ENCODE measurements at places on chromosomes 5 and 9.

DNA sequence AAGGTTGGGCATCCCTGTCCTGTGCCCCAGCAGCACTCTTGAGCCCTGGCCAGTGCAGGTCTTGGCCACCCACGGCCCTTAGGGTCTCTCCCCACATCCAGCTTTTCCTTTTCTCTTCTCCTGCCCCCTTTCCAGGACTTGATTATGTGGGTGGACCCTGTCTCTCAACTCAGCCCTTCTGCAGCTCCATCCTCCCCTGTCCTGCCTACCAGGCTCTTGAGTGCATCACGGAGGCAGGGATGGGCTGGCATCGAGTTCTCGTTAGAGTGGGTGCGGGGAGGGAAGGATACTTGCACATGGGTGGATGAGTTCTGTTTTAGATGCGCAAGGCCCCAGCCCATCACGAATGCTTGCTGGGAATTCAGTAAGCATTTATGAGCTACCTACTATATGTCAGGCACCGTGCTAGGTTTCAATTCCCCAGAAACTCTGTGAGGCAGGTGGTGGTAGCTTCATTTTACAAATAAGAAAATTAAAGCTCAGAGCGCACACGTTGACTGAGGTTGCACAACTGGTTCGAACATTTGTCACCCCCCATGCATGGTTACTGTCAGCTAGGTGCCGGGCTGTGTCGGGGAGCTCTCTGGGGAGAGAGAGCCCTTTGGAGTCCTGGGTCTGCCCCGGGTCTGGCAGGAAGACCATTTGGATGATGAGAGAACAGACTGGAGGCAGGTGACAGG is 144.6 kb upstream of the PITX1 start:
- no peak for DNase-seq

GRCh38 chr5:40678026-40678425 is 1.7 kb upstream of the PTGER4 start:
- DNase-seq: no peak

DNA sequence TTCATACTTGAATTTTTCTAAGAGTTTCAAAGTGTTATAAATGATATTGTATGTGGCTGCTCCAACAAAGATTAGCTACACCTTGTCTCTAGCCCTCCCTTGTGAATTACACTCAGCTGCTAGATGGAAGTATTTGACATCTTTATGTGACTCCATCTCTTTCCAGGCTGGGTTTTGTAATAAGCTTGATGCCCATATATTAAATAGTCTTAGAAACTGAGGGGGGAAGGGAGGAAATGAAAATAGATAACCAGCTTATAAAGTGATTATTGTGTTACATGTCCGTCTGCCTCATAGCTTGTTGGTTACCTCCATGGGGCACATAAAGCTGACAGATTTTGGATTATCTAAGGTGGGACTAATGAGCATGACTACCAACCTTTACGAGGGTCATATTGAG is 63.4 kb downstream of the CD180 start:
- no peak for DNase-seq

DNA sequence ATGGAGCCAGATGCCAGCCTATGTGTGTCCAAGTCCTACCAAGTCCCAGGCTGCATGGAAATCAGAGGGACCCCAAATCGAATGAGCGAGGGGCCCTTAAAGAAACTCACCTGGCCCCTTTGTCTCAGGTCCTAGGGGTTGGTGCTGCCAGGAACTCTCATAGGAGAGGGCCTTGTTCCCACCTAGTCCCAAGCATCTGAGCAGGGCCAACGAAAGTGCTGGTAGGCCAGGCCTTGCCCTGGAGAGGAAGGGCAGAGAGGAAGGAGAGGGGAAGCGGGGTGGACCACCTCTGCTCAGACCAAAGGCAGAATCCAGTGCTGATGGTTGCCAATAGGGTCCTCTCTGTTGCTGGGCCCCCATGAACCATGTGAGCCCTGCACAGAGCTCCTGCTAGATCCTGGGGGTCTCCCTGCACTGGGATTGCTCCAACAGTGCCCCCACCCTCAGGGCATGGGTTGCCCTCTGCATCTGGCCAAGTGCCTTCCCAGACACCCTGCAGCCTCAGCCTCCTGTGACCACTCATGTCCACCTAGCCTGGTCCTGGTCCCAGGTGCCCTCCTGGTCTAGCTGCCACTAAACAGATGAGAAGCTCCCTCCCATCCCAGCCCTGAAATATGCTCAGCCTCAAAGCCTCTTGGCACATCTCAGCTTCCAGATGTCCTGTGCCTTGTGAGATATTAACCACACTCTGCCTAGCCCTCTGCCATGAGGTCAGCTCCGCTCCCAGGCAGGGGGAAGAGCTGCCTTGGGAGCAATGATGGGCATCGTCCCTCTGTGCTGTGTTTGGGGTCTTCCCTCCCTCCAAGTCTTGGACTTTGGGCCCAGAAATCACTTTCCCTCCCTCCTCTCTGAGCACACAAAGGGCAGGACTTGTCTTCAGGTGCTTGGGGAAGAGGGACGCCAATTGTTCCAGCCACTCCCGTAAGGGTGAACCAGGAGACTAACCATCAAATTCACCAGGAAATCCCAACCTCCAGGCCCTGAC is 109.6 kb downstream of the ADAMTS2 start:
- DNase-seq: no peak

DNA sequence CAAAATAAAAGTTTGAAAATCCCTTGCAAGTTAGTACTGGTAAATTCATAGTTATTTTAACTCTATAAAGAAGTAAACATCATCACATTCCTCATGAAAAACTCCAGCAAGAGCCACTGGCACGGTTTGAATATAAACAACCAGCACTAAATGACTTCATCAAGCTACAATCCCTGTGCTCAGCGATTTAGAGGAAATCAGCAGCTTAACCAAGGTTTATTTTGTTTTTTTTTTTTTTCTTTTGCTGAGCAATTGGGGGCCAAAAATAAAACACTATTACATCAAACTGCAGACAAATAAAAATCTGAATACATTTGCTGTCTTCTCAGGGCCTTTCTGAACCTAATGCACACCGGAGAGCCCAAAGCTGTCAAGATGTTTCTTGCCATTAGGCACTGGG is 106.2 kb upstream of the SLC24A2 start:
- DNase-seq: no peak

- DNase-seq: no peak
These were observed 284.9 kb upstream of the IRX4 start for GRCh38 chr5:2167671-2168070.

DNA sequence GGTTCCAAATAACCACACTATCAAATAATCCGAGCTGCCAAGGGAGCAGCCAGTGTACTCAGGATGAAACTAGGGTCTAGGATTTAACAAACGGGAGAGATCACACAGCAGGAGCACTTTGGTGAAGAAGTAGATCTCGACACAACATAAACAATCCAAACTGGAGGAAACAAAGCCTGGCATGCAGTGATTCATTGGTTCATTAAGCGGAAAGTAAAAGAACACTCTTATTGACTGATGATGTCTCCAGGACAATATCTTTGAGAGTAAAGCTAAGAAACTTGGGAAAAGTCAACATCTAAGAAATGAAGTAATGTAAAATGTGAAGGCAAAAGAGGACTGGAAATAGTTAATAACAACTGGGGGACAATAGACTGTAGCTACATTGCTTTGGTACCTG is 1478.3 kb upstream of the CDH9 start:
- DNase-seq: no peak

All from skin of body (tissue), 3 donors.